ENCODE measurements at places on chromosomes 7 and 10. TPM values are rescaled to one million over a fixed set of nuclear protein-coding genes. Genes with fewer than 3 reads are reported as not detected.

DNA sequence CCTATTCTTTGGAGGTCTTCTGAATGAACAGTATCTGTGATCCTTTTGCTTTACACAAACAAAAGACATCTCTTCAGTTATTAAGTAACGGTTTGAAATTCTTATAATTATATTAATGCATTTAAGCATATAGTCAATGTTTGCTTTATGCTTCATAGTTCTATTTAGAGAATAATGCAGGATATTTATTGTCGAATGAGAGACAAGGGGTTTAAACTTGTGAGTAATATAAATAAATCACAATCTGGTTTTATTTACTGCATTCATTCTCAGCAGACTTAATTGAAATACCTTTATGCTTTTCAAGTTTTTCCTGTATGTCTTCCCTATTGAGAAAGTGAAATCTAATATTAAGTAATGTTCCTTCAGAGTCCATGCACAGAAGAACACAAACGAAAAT lies 149.5 kb upstream of the LRRN3 start:
- no peak for DNase-seq

DNA sequence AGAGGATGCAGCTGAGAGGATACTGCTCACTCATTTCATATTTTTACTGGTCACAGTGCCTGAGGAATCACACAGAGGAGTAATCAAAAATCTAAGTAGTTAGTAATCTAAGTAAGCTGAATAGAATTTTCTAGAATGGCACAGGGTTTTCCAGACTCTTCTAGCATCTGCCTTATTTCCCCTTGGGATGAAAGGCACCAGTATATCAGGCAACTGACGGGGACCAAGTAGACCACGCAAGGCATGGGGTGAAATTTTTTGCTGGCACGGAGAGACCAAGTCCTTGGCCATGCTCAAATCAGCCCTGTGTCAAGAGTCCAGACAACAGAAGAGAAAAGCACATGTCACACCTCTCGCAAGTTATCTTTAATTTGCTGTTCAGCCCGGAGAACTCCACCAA lies 14.2 kb downstream of the NCOA4 start:
- DNase-seq, result no peak

GIMAP6 gene
- total RNA-seq, result 55.8 TPM

DNA sequence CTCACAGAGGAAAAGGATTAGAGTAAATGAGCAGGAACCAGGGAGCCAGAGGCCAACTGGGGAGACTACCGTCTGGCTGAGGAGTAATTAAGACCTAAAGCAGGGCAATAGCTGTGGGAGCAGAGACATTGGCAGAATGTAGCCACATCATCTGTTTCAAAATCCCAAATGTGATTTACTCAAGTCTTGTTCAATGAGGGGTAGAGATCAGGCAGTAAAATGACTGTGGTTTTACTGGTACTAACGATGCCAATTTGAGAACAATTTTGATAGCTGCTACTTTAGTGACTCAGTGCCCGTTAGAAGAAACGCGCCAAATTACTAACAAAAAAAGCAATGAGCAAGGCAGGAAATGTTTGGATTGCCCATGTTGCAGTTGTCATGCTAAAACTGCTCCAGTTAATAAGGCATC lies 12.7 kb upstream of the MIOS start:
- no peak for DNase-seq

GPR85 gene
- 0.08 TPM for total RNA-seq

OPN1SW gene
- total RNA-seq, result not detected

- DNase-seq, result no peak
These were observed 135.7 kb downstream of the LCOR start for GRCh38 chr10:96967847-96968246.

DNA sequence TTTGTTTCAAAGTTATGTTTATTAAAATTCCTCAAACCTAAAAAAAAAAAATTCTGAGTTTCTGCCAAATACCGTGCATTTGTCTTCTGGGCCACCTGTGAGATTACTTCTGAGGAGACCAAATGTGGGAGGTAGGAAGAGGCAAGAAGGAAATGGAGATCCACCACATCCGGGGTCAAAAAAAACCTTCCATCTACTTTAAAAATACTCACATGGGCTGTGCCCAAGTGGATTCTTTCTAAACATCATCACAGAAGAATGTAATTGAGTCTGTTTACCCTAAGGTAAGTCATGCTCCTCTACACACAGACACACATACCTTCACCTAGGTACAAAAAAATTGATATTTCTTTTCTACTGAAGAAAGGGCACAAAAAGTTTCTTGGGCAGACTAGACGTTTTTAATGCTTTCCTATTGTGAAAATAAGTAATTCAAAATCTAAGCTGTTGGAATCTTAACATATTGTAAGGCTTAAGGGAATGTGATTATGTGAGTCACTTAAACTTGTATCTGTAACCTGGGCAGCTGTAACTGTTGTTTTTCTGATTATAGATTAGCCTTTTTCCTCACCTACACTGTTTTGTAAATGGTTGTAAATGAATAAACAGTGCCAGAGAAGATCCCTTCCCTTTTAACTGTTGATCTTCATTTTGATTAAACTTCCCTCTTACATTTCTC lies 19.1 kb upstream of the SPOCK2 start:
- no peak for DNase-seq

GRCh38 chr10:103839519-103839871 lies 15.9 kb downstream of the SH3PXD2A start:
- DNase-seq, result no peak

HOGA1 gene
- not detected for total RNA-seq

- DNase-seq, result no peak
These were observed 938 bp upstream of the CADPS2 start for GRCh38 chr7:122887198-122887597.

- no peak for DNase-seq
These were observed 73.0 kb upstream of the LRRC4 start for GRCh38 chr7:128104108-128104742.

- DNase-seq, result no peak
These were observed 22.7 kb downstream of the MKRN1 start for GRCh38 chr7:140456551-140457051.

- no peak for DNase-seq
These were observed 38.2 kb upstream of the JAKMIP3 start for GRCh38 chr10:132027423-132027983.

GRCh38 chr10:8049045-8049864 lies 5.2 kb upstream of the GATA3 start:
- DNase-seq, result no peak

DNA sequence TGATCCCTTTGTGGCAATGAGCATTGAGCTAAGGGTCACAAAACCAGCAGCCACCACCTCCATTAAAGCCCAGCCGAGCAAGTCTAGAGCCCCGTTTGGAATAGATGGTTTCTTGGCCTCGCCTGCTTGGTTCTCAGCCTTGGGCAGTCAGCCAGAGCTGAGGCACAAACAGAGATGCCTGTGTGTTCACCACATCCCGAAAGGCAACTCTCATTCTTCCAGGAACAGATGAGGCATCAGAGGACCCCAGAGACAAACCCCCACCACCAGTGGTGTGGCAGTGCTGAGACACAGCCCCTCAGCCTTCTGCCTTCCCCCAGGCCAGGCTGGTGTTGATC lies 203.3 kb upstream of the ZMIZ1 start:
- DNase-seq, result no peak

DNA sequence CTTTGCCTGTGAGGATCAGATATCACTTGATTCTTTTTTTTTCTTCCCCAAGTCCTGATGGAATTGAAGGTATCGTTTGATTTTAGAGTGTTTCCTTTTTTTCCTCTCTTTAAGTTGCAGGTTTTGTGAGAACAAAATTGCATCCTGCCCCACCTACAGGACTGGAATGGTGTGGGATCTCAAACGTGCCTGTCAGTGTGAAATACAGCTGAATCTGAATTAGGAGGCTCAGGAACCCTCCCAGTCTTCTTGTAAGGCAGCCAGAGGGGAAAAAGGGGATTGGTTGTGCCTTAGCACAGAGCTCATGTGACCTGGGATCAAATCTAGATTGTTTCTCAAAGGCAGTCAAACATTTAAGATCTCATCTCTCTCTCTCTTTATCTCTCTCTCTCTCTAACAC lies 32.7 kb upstream of the KLHL7 start:
- DNase-seq, result no peak

DNA sequence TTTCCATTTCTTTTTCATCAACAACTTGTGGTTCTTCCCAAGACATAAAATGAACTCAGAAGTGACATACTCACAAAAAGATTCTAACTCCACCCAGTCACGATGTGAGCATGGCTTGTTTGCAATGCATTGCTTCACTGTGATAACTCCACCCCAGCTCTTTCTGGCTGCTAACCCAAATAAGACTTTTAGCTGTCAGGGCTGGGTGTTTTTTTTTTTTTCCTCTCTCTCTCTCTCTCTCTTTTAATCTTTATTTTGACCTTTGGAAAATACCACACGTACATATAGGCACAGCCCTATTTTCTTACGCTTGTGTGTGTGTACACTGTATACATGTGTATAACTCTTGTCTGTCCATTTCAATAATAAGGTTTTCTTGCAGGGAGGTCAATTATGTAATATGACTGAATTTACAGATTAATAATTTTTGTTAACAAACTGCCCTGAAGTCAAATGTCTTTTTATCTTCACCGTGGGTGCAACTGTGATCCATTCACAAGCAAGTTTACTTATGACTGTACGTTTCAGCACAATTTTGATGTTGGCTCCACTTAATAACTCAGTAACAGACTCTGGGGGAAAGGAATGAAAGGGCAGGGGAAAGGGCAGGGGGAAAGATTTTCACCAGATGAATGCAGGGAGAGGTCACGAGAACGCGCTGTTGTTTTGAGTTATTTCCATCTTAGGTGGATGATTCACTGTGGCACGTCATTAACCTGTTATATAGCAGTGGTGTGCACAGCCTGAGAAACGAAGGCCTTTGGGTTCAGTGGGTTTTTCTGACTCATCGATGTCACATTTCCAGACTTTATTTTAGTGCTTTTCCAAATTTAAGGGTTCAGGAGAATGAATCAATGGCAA lies 49.1 kb downstream of the APBB1IP start:
- peak; percentile 74 for DNase-seq

DNA sequence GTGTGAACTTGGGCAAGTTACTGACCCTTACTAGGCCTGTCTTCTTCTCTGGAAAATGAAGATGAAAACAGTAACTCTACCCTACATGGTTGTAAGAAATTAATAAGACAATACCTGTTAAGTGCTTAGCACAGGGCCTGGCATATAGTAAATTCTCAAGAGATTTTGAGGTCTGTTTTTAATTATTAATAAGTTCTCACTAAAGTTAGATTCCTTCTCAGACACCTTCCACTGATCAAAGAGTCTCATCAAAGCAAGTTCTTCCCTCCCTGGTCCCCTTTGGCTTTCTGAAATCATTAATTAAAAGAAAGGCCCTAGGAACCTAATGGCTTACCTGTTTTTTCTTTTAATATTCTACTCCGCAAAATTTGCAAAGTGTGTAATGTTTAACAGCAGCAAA lies 4.6 kb downstream of the TMEM140 start:
- DNase-seq, result no peak

GRCh38 chr7:22664988-22665798 lies 61.8 kb upstream of the IL6 start:
- DNase-seq, result no peak

SAP25 gene
- 25.2 TPM for total RNA-seq

PRPS1L1 gene
- not detected for total RNA-seq

- no peak for DNase-seq
These were observed 333.6 kb downstream of the ADARB2 start for GRCh38 chr10:1403508-1404322.

DNA sequence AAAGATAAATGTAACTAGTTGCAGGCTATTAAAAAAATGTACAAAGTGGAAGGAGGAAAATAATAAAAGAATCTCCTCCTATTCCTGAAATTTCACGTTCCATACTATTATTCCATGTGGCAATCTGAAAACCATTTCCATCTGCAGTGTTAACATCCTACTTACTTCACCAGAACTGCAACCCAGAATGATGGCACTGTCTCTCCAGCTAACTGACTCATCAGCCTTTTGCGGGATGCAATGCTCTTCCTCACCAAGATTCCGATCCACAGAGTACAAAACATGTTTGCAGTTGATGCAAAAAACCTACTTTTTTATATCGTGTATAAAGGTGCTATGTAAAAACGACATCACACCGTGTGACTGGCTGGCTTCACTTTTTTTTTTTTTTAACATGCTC lies 50.8 kb downstream of the ESYT2 start:
- DNase-seq, result no peak

DNA sequence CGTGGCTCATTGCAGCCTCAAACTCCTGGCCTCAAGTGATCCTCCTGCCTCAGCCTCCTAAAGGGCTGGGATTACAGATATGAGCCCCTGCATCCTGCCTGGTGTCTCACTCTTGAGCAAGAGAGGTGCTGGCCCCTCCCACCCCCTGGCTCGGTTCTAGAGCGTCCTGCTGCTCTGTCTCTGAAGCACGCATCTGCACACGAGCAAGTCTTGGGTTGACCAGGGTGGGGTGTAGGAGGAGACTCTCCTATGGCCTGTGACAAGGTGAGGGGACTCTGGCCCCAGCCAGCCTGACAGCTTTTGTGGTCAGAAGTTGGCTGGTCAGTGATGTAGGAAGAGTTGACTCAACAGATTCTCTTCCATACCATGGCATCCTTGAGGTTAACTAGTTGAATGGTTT lies 110.7 kb upstream of the CARD11 start:
- DNase-seq, result no peak

DNA sequence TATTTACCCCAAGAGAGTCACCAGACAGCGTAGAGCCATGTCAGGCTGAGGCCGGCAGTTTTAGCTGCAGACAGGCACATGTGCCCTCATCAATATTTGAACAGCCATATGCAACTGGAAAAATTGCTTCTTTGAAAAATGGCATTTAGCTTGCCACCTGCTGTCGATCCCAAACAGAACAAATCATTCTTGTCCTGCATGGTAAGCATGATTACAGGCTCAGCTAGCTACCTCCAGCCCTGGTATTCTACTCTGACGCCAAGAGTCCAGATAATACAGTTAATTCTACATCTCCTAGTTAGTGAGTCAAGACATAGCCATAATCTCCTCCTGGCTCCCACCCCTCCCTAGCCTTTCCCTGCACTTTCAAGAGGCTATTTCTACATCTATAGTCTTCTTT lies 7.7 kb downstream of the CREB3L2 start:
- DNase-seq, result no peak

- DNase-seq, result no peak
These were observed 99.7 kb upstream of the PITRM1 start for GRCh38 chr10:3272300-3272699.

DNA sequence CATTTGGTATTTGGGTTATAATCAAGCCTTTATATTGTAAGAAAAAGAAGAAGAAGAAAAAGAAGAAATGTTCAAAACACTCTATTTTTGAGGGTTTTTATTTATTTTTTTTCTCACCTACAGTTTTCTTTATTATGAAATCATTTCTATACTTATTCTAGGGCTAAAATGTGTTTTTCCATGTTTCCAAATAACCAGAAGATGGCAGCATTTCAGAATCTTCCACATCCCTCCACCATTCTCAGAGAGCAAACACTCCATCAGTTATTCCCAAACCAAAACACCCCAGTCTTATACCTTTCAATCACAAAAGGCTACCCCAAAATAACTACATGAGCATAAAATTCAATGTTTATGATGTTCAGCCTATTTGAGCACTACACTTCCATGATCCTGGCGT lies 38.7 kb upstream of the PPP1R17 start:
- no peak for DNase-seq

Data from natural killer cell treated with Interleukin-12 subunit alpha and Interleukin-12 subunit beta and Interleukin-15 and Interleukin-18, amount 100 ng/mL, for 72 hours (primary cell).